ENCODE measurements at places on chromosomes 11 and 22.

GRCh38 chr11:774873-775592 is 2.3 kb downstream of the GATD1 start:
- no peak for DNase-seq

DNA sequence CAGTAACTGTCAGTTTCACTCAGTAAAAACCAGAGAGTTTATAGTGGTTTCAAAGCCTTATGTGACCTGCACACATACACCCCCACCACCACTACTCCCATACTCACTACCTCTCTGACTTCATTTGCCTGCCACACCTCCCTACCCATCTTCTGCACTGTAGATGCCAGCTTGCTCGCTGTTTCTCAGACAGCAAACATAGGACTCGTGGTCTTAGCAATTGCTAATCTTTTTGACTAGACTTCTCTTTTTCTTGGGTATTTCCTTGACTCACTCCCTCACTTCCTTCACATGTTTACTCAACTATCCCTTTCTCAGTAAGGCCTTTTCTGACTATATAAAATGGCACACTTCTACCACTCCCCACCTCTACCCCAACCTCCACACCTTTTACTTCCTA is 27.8 kb downstream of the CEP295 start:
- DNase-seq, result no peak

GRCh38 chr11:19789835-19790710 is 77.4 kb downstream of the NAV2 start:
- DNase-seq, result no peak

DNA sequence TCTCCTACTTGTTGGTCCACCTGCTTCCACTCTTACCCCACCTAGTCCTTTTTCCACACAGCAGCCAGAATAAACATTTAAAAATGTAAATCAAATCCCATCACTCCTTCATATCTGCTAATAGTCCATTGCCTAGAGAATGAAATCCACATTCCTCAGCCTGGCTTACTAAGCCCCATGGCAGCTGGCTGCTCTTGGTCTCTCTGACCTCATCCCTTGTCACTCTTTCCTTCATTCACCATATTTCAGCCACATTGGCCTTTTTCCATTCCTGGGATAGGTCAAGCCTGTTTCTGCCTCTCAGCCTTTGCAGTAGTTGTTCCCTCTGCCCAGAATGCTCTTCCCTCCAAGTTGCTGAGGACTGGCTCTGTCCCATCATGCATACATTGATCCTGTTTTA is 512.8 kb downstream of the INSC start:
- DNase-seq, result no peak

- DNase-seq, result no peak
These were observed 12.7 kb downstream of the EIF3F start for GRCh38 chr11:7999795-8000194.

Data from SHP77 treated with DMSO at 0.1 percent for 48 hours (cell line).